ENCODE measurements at places on chromosomes 2 and 18.

- DNase-seq, result no peak
Measured at GRCh38 chr2:125857971-125858794, 797.8 kb upstream of the GYPC start.

- DNase-seq, result no peak
Measured at GRCh38 chr2:176464886-176465564, 195.8 kb downstream of the MTX2 start.

DNA sequence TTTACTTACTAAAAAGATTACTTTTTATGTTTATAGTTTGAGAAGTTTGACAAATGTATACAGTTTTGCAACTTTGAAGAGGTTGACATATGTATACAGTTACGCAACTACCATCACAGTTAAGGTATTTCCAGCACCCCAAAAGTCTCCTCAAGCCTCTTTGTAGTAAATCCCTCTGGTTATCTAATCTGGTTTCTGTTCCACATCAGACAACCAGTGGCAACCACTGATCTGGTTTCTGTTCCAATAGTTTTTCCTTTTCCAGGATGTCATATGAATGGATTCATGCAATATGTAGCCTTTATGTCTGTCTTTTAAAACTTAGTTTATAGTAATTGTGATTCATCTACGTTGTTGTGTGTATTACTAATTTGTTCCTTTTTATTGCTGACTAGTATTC is 23.5 kb downstream of the IFIH1 start:
- DNase-seq, result no peak

- DNase-seq, result no peak
Measured at GRCh38 chr2:125582516-125582915, 1073.4 kb upstream of the GYPC start.

Measured in iPS DF 6.9 (cell line).